NCI-H1436 (cell line): ENCODE measurements at places on chromosomes 2 and 18.

DNA sequence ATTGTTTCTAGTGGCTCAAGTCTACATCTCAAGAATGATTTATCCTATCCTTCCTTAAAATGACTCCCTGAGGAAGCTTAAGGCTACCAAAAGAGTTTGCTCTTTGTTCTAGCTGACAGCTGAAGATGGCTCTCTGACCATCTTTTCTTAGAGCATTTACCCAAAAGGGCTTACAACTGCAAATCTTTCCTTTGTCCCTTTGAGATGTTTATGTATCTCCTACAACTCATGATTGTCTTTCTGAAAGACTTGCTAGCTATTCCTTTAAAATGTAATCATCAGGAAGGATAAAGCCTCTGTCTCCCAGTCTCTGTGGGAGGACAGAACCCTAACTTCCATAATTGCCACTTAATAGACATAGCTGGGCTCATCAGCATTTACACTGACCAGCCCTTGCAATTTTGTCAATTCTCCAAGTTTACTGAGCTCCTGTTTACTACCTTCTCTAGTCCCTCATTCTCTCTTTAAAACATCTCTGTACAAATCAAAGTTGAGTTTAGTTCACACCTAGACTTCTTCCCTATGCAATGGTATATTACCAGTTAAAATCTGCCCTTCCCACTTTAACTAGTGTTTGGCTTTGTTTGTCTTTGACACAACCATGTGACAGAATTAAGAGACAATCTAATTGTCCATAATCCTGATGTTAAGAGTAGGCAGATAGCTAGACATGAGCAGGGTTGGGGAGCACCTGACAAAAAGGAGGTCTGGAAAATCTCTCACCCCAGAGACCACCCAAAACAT lies 188.2 kb downstream of the PTH2R start:
- DNase-seq: no peak

GRCh38 chr18:58653814-58654509 lies 17.3 kb upstream of the MALT1 start:
- DNase-seq: no peak

DNA sequence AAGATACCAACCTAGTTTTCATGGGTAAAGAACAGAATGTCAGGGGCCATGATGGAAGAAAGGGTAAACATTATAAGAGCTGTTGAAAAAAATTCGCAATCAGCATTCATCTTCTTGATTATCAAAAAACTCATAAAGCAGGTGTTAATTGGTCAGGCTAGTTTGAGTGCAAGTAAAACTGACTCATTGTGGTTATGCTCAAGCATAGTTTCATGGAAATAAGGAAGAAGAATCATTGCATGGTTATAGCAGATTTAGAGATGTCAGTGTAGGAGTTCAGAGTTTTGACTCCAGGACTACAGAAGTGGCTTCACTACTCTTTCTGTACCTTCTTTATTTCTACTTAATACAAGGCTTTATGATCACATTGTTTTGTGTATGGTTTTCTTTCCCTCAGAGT lies 26.9 kb upstream of the CDH19 start:
- no peak for DNase-seq

- no peak for DNase-seq
These were observed 688.9 kb upstream of the ID2 start for GRCh38 chr2:7992612-7993602.
